ENCODE measurements at places on chromosomes 2 and 18. TPM values are rescaled to one million over a fixed set of nuclear protein-coding genes. Genes with fewer than 3 reads are reported as not detected.
A peak's percentile ranks its signal among the peaks of the same experiment; 100 is the strongest.

Gene SPRED2
- polyA plus RNA-seq, result 9.2 TPM

Gene STARD6
- not detected for polyA plus RNA-seq

Gene C2orf92
- polyA plus RNA-seq, result 7.4 TPM

Gene CPLX4
- not detected for polyA plus RNA-seq

Gene CTAGE1
- 0.07 TPM for polyA plus RNA-seq

Gene RNPEPL1
- 108 TPM for polyA plus RNA-seq

DNA sequence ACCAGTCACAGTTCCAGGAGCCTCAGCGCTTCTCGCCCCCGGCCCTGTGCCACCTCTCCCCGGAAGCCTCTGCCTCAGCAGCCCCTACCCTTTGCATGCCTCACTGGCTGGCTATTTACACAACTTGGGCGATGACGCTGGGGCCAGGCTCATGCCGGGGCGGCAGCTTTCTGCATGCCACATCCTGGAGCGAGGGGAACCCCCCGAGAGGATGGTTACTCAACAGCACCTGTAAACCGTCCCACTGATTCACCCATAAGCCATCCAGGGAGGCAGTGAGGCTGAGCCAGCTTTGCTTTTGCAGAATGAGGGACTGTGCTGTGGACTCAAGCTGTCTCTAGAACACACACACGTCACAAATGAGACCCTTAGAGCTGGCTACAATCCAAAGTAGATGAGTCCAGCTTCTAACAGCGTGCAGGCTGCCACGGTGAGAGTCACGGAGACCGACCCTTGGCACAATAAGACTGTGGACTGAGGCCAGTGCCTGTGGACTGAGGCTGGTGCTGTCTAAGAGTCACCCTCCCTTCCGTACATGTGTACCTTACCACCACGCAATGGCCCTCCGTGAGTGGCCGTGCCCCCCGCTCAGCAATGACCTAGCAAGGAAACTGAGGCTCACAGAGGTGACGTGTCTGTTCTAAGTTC lies 45.6 kb upstream of the ODC1 start:
- DNase-seq, result no peak

- DNase-seq, result no peak
These were observed 290.9 kb upstream of the HDAC4 start for GRCh38 chr2:239691720-239692119.

- no peak for DNase-seq
These were observed 96.8 kb downstream of the CLIP4 start for GRCh38 chr2:29212009-29212408.

- no peak for DNase-seq
These were observed 6.8 kb downstream of the TMEM87B start for GRCh38 chr2:112061840-112062239.

DNA sequence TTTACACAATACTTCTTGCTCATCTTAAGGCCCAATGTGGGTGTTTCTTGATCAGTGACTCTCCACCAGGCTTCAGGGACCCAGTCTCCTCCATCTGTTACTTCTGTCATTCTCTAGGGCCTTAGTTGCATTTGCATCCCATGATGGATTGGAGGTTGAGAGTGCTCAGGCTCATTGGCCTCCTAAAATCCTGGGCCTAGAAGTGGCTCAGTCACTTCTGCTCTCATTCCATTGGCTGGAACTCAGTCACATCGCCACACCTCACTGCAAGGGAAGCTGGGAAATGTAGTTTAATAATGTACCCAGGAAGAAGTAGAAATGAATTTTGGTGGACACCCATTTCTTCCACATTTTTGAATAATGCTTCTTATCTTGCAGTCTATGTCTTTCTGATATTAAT lies 223.5 kb downstream of the HRH4 start:
- DNase-seq, result no peak

- no peak for DNase-seq
These were observed 38.4 kb downstream of the CAPN13 start for GRCh38 chr2:30768708-30769480.

- DNase-seq, result no peak
These were observed 105.5 kb downstream of the UGGT1 start for GRCh38 chr2:128196471-128196931.

GRCh38 chr2:88622307-88622706 lies 5.0 kb downstream of the EIF2AK3 start:
- DNase-seq, result no peak

- no peak for DNase-seq
These were observed 344.7 kb upstream of the TCF4 start for GRCh38 chr18:55932675-55933074.

DNA sequence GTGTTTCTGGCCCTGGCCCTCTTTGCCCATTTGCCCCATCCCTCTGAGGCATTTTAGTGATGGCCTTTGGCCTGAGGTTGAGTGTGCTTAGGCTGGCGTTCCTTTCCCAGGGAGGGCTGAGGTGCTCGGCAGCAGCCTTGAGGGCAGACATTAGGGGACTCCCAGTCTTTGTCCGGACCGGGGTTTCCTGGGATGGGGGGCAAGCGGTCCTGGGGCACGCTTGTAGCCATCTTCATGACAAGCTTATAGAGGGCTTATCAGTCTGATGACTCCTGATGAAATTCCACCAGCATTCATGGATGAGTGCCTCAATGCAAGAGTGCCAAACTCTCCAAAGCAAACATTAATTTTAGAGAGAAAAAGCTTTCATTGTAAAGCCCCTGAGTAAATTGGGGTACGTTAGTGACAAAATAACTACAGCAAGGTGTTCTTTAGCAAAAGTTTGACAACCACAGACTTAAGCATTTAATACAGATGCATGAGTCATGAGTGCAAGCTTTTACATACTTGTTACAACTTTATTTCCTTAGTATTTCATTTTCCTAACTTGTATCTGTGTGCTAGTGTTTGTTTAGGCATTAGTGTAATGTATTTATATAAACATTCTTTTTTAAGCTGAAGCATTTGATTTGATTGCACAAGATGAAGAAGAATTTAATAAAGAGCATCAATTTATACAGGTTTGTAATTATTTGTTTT lies 45.6 kb downstream of the CEP192 start:
- peak; percentile 29 for DNase-seq

GRCh38 chr2:10985260-10985659 lies 73.5 kb downstream of the KCNF1 start:
- peak; percentile 63 for DNase-seq

GRCh38 chr2:114442510-114442909 lies at the start of gene DPP10:
DPP10 (plus strand) TSS chr2:114442641.
- peak; percentile 23 for DNase-seq

DNA sequence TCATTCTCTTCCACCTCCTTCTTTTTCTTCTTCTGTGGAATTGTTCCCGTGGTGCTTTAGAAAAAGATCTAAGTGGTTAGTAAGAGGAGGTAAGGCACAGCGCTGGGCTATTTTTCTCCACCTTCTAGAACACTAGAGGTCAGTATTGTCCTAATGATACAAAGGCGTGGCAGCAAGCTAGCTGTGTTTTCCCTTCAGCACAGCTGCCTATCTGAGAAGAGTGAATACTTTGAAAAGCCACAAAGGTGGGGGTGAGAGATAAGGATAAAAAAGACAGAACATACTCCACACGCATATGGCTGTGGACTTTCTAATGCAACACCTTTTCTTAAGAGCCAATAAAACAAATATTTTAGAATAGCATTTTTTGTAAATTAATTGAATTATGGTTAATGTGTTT lies 2.1 kb downstream of the CNTNAP5 start:
- DNase-seq, result no peak

DNA sequence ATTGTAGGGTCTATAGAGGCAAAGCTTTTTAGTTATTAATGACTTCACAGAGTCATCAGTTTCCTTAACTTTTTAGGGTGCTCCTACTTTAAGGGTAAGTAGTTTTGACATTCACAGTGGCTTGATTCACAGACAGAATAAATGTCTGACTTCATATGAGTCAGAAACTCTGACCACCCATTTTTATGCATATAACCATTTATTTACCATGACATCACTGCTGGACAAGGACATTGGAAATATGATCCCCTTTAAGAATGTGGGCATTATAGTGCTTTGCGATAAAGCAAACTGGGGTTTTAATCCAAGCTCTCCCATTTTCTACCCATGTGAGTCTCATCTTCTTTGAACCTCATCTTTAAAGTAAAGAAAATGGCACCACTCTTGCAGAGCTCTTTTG lies 162.0 kb upstream of the MC4R start:
- DNase-seq, result no peak

- no peak for DNase-seq
These were observed 50.7 kb upstream of the ARL5A start for GRCh38 chr2:151878655-151879563.

GRCh38 chr2:25697559-25698341 lies 24.4 kb upstream of the DTNB start:
- no peak for DNase-seq

GRCh38 chr2:225008935-225009334 lies 33.3 kb downstream of the DOCK10 start:
- no peak for DNase-seq
